ENCODE measurements at places on chromosomes 11 and 22.

DNA sequence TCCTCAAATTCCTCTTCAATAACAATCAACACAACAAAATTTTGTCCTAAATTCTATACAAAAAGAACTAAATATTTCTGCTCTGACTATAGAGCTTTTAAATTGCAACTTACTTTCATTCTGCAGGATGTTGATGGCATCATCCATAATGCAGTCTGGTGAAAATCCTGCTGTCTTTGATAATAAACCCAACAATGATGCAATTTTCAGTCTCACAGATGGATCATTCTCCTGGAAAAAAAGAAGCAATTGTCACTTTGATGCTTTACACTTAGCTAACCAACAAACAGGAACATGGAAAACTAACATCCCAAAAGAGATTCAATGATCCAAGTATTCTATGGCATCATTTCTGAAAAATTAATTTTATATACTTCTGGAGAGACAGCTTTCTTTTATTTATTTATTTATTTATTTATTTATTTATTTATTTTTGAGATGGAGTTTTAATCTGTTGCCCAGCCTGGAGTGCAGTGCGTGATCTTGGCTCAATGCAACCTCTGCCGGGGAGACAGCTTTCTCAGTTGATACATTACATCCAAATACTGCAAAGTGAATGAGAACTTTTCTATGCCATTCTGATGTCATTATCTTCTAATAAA is 13.0 kb downstream of the INTS4 start:
- DNase-seq, result no peak

DNA sequence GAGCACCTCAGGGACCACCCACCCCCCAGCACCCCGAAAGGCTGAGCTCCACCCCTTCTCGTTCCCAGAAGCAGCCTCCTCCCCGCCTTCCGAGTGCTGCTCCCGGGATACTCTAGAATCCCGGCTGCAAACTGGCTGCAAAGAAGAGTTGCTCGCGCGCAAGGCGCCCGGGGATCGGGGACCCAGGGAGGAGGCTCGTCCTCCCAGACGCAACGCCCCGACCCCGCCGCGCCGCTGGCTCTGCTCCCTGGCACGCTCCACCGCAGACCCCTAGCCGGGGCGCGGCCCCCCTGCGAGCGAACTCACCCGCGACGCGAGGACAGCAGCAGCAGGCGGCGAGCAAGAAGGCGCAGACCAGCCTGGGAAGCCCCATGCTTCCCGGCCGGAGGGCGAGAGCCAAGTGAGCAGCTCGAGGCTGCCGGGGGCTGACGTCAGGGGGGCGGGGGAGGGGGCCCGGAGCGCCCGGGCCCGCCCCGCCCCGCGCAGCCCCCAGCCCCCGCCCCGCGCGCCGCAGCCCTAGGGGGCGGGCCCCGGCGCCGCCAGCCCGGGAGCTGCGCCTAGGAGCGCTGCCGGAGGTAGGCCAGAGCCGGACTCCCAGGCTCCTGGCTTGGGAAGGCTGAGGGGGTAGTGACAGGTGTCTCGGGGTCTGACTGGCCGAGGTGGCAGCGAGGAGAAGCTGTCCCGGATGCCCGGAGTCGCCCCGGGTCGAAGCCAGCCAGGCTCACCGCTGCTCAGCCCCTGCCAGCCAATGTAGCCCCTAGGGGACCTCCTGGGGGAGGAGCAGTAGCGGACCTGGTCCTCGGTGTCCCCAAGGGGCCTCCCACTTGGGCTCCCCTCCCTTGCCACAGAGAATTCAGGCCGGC is at the start of gene MCAM:
TSS of gene MCAM (minus strand) at position 402 of the 863 bp plus-strand sequence. CDS start at position 373, 29 bp downstream.
- no peak for DNase-seq

DNA sequence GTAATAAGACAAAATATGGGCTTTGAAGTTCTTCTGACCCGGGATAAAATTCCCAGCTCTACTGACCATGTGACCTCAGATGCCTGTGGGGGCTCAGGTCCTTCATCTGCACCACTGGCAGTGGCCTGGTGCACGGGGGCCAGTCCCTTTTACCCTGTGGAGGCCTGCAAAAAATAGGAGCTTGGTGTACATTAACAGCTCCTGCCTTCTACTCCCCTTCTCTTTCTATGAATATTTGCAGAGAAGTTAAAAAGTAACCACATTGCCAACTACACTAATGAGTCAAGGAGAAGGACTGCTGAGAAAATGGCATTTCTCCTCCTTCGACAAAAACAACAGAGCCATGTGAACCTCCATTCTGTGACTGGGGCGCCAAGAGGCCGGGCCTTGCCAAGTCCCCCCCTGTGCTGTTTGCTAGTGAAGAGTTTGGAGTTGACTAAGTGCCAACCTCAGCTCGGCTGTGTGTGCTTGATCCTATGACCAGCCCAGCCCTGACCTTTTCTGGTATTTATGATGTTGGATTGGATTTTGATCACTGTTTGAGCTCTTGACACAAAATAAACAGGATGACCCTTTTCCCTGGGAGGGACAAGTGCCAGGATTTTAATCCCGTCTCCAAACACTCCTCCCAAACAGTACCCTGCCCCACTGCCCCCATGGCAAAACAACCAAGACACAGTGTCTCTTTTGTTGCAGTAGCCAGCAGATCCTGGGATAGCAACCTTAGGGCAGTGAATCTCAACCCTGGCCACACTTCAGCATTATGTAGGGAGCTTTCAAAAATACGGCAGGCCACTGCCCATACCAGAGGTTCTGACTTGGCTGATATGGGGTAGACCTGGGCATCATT is 380.1 kb downstream of the LARGE1 start:
- no peak for DNase-seq

- no peak for DNase-seq
These were observed 26.7 kb downstream of the UVRAG start for GRCh38 chr11:75841739-75842138.

Data from stimulated activated CD4-positive, alpha-beta T cell treated with anti-CD3 and anti-CD28 coated beads, Interleukin-2, amount 100 ng/mL, for 48 hours (primary cell).